ENCODE measurements at places on chromosomes 11 and 22.

DNA sequence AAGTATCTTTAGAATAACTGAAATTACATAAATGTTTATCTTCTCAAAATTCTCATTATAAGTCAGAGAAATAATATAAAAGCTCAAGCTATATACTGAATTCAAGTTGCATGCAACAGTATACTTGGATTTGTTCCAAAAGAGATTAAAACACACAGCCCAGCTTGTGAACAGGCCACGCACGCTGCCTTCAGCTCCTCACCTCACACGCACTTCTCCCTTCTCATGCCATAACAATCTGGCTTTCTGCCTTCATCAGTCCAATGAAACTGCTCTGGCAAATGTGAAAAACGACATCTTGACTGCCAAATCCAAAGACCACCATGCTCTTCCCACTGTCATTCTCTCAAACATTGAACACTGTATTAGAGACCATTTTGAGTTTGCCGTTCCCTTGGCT lies 22.1 kb downstream of the ATP6V1E1 start:
- no peak for DNase-seq

GRCh38 chr11:45144126-45145082 lies 2.0 kb upstream of the PRDM11 start:
- DNase-seq: no peak

DNA sequence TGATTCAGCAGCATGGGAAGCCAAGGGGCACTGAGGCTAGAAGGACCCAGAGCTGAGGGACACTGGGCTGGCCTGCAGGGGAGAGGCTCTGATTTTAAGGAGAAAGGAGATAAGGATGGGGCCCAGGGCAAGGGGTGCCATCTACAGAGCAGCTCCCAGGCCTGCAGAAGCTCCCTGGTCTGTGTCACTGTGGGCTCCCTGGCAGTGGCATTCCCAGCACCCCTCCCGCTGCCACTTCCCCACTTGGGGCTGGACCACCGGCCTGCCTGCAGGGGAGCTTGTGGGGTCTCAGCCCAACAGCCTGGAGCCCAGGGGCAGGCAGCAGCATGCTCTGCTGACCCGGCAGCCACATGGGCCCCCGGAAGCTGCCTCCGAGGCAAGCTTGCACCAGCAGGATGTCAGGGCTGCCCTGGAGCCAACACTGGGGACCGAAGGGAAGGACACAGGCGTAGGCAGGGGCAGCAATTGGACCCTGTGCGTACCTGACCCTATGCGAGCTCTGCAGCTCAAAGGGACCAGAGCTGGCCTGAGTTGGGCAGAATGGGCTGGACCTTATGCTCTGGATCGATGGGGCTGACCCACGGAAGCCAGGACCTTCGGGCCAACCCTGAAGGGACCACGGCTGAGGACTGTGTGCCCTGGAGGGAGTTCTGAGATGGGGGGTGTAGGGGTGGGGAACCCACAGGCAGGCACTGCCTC lies 35.4 kb upstream of the WNT7B start:
- DNase-seq: no peak

GRCh38 chr11:115724666-115725065 lies 220.5 kb upstream of the CADM1 start:
- no peak for DNase-seq

GRCh38 chr22:32652645-32653270 lies 148.7 kb upstream of the TIMP3 start:
- no peak for DNase-seq

GRCh38 chr22:33891992-33892391 lies 28.3 kb downstream of the LARGE1 start:
- DNase-seq: no peak

- no peak for DNase-seq
These were observed at the start of gene LARGE2 for GRCh38 chr11:45922425-45923082. TSS of gene LARGE2 (plus strand) at chr11:45922656. CDS start at chr11:45922883, 227 bp downstream.

- no peak for DNase-seq
These were observed 7.9 kb downstream of the C11orf96 start for GRCh38 chr11:43950311-43950855.

DNA sequence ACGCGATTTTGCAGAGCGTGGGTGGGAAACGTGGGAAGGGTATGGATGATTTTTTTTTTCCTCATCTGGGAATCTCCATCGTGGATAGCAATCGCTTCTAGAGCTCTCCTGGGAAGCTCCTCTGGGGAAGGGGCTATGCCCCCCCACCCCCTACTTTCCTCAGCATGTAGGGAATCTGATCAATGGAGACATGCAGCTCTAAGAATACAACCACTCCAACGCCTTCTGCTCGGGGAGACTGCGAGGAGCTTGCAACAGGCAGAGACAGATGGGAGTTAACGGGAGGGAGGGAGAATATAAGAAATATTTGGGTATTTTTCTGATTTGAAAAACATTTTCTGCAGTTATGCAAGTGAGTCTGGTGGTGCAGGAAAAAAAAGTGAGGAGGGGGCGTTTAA lies 104.6 kb upstream of the HSD17B12 start:
- DNase-seq: no peak

DNA sequence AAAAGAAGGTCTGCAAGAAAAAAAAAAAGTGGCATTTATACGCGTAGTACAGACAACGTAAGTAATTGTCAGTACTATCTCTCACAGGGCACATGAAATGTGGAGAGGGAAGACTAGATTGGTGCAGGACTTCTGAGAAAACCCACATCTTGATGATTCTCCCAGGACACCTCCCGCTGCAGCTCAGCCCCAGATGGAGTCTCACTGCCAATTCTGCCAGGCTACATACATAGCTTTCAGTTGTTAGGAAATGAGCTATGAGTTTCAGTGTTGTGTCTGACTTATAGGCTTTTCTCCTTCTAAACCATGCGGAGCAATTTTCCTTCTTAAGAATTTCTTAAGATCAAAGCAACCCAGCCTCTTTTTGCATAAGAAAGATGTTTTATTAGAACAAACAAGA lies 9.6 kb downstream of the OR5A2 start:
- DNase-seq: no peak

GRCh38 chr11:134755535-134755934 lies 343.5 kb upstream of the B3GAT1 start:
- DNase-seq: no peak

Measured in HepG2 (cell line).